ENCODE measurements at places on chromosomes 2 and 18.

- DNase-seq = no peak
Measured at GRCh38 chr2:39615675-39616074, 50.0 kb upstream of the TMEM178A start.

DNA sequence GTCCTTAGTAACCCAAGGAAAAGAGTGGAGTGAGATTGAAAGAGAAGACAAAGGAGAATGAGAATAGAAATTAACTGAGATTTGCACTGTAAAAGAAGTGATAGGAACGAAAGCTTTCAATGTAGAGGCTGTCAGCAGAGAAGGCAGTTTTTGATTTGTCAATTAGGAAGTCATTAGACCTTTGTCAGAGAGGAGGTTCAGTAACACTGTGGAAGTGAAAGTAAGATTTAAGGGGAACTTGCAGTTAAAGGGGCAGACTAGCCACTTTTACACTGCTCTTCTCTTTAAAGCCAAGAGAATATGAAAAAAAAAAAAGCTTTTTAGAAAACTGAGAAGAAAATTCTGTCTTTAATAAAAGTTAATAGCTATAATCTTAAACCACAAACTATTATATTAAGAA is 11.5 kb upstream of the KYNU start:
- no peak for DNase-seq

DNA sequence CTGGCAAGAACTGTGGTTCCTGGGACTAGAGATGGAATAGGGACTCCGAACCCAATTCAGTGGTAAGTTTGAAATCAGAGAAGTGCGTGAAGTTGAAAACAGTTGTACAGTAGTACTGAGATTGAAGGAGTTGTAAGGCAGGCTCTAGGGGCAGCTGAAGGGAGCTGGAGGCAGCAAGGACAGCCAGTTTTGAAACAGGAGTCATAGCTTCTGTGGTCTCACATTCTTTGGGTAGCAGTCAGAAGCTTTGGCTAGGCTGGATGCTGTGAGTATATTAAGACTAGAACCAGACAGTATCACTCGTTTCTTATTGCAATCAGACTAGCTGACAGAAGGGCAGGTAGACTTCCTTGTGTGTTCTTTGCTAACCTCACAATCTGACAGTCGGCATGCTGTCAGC is 64.5 kb upstream of the ADAM23 start:
- DNase-seq = no peak

- no peak for DNase-seq
Measured at GRCh38 chr18:13269521-13270011, 51.0 kb downstream of the LDLRAD4 start.
